NCI-H446 (cell line): ENCODE measurements at places on chromosomes 12 and 14.

GRCh38 chr12:114163771-114164170, 197.6 kb upstream of the RBM19 start:
- no peak for DNase-seq

- DNase-seq: no peak
Measured at GRCh38 chr14:61003571-61003970, 22.5 kb downstream of the SLC38A6 start.

GRCh38 chr12:108305520-108305919, 33.6 kb downstream of the CMKLR1 start:
- no peak for DNase-seq

DNA sequence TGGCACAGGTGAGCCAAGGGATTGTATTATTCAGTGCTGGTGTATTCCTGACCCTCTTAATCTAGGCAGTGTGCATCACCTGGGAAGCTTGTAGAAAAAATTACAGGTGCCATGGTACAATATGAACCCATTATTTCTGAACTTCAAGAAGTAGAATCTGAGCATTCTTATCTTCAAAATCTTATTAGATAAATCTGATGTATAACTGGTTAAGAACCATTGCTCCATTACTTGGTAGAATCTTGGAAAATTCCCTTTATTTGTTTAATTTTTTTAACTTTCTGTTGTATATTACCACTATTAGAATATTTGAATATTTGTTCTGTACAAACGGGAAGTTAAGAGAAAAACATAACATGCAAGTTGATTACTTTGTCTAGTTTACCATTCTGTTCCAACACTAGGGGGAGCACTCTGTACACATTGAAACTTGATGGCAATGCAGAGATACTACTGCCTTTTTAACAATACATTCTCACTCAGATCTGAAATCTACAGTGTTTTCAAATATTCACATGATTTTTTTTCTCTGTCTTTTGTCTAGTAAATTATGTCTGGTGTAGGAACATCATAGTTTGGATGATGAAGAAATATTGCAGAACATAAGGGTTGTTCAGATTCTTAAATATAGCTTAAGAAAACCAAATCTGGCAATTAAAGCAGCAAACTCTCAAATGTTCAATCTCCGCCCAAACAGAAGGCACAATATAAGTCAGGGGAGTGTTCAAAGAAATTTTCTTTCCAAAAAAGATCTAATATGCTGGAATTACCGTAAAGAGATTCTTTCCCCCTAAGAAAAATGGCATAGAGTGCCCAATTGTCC, 196.6 kb downstream of the PCNX1 start:
- DNase-seq: peak; percentile 39

DNA sequence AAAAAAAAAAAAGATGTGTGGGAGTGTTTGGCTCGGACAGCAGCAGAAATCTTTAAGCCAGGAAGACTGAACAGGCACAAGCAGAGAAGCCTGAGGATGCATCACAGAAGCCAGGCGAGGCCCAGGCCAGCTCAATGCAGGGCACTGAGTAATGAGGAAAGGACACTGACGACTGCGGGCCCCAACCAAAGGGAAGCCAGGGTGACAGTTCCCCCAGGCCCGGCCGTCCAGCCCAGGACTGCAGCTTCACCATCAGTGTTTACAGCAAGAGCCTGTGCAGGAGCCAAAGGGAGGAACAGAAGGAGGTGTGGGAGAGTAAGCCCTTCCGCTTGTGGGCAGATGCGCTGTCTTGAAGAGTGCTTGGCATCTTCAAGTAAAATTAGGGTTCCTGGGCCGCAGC, 205.3 kb upstream of the SFSWAP start:
- no peak for DNase-seq

GRCh38 chr12:121536899-121537813, 43.7 kb downstream of the KDM2B start:
- DNase-seq: peak; percentile 33

DNA sequence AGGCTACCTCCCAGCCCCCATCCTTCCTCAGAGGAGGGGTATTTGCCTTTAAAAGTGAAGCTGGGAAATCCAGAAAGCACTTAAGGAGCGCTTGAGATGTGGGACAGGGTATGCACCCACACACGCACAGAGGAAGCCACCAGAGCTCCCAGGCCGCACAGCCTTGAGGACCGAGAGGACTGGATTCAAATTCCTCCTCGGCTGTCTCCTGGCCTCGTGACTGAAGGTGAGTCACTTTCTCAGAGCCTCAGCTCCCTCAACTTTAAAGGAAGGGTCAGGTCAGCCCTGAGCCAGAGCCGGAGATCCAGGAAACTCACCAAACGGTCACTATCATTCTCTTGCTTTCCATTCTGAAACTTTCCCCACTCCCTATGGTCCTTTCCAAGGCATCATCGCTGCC, 37.6 kb downstream of the BCL11B start:
- DNase-seq: no peak

DNA sequence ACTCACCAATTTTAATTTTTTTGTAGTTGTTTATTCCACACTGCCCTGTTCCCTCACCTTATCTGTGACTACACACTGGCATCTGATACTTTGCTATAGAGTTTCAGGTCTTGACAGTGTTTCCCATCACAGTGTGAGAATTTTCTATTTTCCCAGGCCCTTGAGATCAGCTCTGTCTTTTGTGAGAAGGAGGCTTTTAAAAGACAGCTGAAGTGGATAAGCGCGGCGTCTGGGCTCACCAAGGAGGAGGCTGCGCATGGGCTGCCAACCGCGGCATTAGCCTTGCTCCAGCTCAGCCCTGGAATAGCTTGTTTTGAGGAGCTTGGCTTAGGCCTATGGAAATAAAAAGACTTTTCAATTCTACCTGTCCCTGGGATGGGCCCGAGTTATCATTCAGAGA, 181.3 kb downstream of the RMST start:
- DNase-seq: no peak

- DNase-seq: no peak
Measured at GRCh38 chr12:67122584-67122983, 146.6 kb upstream of the CAND1 start.

DNA sequence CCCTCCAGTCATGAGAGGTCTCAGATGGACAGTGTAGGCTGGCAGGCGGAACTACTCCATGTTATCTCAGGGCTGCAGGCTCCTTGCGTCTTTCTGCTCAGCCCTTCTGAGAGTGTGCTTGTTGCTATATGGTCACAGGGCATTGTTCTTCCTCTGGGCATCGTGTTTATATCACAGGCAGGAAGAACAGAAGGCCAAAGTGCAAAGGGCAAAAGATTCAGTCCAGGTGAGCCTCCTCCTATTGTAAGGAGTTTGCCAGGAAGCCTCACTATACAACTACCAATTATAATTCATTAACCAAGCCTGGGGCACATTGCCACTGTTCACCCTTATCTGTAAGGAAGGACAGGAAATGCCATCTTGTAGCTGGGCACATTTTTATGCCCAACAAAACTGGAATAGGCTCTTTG, 195.5 kb upstream of the KITLG start:
- no peak for DNase-seq

GRCh38 chr12:2461046-2461445, 333.7 kb upstream of the FKBP4 start:
- no peak for DNase-seq

- peak; percentile 90 for DNase-seq
Measured at GRCh38 chr12:1936406-1937320, 18.2 kb upstream of the CACNA2D4 start.

DNA sequence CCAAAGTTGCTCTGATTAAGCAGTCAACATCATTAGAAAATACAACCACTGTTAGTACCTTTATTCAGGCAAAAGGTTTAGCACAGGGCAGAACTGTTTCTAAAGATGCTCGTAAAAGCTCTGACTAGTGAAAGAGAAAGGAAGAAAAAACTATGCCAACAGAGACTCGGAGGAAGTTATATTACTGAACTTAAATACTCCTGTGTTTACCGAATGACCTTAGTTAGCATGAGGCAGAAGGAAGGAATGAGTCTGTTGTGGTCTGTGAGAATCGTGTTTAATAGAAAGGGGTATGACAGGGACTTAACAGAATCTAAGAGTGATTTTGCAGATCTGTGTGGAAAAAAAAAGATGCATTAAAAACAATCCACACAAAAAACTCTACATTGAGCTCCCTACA, 84.1 kb upstream of the OVCH1 start:
- DNase-seq: no peak

DNA sequence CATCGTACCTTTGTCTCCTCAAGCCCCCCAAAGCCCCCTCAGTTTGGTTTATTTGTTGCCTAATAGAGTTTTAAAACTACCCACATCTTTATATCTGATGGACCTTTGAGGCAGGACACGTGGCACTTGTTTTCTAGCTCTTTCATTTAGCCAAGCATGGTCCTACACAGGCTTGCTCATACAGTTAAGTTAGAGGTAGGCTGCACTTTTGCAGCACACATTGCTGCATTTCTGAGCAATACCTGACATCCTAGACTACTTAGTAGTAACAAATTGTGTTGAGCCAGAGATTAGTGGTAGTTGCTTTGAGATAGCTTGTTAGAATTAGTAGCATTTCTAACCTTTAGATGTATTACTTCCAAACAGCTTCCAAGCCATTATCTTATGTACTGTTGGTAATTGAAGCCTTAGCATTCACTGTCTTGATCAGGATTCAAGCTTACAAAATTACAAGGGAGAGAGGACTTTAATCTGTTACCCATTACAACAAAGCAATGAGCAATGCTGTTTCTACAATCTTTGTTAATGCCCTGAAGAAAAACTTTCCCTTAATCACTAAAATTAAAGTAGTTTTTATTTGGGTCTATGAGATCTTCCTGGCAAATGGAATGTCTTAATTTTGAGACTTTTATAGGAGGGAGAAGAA, 96.6 kb downstream of the WNK1 start:
- no peak for DNase-seq

DNA sequence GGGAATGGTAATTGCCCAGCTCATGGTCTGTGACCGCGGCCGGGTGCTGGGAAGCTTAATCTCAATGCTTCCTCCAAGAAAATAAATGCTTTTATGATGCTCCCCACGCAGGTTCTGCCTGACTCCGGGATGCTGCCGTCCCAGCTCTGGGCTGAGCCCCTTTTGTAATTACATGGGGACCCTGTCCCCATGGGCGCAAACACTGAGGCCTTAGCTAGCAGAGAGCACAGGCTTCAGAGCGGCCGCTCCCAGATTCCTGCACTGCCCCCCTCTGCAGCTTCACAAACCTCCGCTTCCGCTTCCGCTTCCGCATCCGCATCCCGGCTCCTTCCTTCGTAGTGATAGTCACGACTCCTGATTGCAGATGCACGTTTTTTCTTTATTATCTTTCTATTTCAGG, 129.5 kb downstream of the KIF26A start:
- DNase-seq: no peak

GRCh38 chr14:22071006-22071405, 397.4 kb upstream of the OR4E1 start:
- no peak for DNase-seq

DNA sequence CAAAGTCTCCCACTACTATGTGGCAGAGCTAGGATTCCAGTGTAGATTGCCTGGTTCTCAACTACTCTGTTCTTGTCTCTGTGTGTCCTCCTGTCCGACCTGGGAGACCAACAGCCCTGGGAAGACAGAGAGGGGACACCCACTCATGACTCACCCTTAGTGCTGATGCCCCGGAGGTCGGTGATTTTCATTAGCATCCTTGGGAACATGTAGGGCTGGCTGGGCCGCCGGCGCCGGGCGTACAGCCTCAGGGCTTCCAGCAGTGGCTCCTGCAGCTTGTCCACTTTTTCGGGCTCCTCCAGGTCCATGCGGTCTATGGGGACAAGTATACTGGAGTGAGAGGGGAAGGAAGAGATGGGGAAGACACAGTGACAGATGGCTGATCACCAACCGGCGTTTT, 5.9 kb upstream of the ITGB7 start:
- no peak for DNase-seq

GRCh38 chr12:3269594-3269993, 192.4 kb downstream of the TSPAN9 start:
- DNase-seq: no peak

- DNase-seq: no peak
Measured at GRCh38 chr12:130459916-130460315, 122.2 kb downstream of the PIWIL1 start.

DNA sequence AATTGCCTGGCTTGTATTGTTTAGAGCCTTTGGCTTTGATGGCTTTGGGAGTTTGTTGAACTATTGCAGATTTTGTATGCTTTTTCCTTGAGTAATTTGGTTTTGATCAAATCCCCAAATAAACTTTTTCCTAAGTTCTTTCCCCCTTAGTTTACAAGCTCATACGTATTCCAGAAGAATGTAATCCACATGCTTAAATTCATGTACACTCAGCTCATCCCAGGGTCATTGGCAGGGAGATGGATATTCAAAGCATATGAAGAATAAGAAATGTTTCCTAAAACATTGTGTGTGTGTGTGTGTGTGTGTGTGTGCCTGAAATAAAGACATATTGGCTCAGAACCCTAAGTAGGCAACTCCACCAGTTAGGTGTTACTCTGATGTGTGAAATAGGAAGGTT, 89.4 kb downstream of the TMEM30B start:
- no peak for DNase-seq

DNA sequence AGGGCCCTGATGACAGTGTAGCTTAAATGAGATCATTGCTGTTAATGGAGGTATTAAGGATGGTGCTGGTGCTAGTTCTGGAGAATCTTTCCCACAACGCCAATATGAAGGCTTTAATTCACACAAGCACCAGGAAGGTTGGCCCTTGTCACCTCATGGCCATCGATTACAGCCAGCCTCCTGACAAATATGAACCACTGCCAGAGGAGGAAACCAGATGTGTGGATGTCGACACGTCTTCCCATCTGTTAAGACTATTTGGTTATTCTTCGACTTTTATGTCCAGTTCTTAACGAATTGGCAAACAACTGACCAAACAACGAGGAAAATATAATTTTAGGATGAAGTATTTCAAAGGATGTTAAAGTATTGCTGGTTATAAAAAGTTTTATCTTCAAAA, 79.5 kb downstream of the PIK3C2G start:
- DNase-seq: peak; percentile 37

GRCh38 chr12:18165889-18166288, 75.9 kb upstream of the RERGL start:
- no peak for DNase-seq

DNA sequence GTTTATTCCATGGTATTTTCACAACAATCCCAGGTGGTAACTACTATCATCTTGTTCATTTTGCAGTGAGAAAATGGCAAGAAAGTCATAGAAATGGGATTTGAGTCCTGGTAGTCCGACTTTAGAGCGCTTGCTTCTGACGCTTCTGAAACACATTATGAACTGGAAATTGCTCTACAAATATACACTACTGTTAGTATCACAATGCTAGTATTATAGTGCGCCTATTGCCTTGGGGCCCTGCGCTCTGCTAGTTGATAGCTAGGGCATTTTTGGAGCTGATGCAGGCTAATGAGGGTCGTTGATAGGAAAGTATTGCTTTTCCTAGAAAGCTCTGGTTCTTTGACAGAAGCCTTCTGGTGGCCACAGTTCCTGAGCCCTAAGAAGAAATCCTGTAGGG, 61.0 kb downstream of the ETV6 start:
- DNase-seq: no peak
